ENCODE measurements at places on chromosomes 1 and 21.

GRCh38 chr1:58715108-58715507 is 15.2 kb upstream of the MYSM1 start:
- DNase-seq: no peak

DNA sequence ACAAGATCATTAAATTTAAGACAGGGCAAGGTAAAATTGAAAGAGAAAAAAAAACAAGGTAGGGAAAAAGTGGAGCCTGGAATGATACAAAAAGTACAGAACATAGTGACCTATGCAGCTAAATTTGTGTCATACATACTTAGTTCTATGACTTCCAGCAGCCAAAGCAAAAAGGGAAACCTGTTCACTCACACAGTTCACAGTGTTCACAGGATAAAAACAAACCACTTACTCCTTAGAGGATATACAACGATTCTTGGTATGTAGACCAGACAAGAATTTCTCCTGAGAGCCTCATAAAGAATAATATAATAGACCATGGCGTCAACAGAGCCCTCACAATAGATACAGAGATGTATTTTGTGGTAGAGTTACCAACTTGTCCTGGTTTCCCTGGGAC is 27.5 kb downstream of the COA7 start:
- no peak for DNase-seq

DNA sequence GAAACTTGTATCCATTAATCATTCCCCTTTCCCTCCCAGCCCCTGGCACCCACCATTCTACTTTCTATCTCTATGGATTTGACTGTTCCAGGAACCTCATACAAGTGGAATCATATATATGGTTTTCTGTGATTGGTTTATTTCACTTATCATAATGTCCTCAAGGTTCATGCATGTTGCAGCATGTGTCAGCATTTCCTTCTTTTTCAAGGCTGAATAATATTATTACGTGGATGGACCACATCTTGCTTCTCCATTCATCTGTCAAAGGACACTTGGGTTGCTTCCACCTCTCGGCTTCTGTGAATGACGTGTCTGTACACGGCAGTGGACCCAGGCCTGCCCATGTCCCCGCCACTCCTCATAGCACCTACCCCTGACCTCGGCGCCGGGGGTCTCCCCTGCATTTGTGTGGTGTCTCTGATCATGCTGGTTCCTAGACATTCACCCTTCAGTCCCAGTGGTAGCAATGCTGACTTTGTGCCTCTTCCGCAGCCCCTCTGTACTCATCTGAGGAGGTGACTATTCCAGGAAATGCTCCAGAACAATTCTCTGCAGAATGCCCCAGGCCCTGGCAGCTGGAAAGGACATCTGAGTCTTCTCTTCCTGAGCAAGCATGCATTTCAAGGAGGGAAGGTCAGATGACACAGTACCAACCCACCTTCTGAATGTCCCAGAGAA is 136.9 kb downstream of the PSMG1 start:
- DNase-seq: no peak

DNA sequence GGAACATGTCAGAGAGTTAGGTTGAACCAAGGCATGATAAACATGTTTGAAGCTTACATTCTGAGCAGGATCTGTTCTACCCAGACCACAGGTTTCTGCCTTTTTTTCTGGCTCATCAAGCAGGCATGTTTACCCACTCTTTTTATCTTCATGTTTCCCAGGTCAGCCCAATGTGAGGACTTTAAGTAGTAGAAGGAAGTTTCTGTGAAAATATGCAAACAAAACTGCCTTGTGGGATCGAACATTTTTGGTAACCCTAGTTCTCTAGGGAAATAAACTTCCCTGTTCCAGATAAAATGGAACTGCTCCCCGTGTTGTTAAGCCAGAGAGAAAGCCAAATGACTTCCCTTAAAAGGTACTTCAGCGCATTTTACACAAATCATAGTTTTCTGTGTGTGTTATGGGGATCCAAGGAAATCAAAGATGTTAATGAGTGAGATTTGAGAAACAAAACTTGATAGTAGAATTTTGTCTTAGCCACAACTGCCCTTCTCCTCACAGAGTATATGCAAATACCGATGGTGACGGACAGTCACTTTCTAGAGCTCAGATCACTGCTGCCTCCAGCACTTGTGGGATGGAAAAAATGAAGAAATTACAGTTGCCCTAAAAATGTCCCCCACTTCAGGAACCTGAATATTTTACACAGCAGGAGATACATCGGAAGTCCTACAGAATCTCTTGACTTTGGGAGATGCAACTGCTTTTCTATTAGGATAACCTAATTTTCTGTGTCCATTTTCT is 765 bp upstream of the HIPK1 start:
- DNase-seq: no peak

DNA sequence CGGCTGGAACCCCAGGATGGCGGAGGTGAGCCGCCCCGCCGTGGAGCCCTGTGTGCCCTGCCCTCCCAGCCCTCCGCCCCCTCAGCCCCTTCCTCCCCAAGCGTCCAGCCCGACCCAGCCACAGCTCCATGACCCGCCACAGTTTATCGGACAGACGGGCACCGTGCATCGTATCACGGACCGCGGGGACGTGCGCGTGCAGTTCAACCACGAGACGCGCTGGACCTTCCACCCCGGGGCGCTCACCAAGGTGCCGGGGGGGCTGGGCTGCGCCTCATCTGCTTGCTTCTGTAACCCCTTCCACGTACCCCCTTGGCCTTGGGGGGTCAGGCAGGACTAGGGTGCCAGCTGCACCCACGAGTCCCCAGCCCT is 6.6 kb upstream of the MMP23B start:
- no peak for DNase-seq

DNA sequence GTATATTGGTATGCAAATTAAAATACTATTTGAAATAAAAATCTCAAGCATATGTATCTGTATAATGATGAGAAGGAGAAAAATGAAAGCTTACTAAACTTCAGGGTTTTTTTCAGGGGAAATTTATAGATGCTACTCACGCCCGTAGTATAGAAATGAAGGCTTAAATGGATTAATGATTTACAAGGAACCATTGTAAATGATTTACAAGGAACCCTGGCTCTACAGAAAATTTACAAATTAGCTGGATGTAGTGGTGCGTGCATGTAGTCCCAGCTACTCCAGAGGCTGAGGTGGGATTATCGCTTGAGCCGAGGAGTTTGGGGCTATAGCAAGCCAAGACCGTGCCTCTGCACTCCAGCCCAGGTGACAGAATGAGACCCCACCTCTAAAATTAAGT is 150.5 kb downstream of the PCBP3 start:
- no peak for DNase-seq
